ENCODE measurements at places on chromosomes 4 and X.

DNA sequence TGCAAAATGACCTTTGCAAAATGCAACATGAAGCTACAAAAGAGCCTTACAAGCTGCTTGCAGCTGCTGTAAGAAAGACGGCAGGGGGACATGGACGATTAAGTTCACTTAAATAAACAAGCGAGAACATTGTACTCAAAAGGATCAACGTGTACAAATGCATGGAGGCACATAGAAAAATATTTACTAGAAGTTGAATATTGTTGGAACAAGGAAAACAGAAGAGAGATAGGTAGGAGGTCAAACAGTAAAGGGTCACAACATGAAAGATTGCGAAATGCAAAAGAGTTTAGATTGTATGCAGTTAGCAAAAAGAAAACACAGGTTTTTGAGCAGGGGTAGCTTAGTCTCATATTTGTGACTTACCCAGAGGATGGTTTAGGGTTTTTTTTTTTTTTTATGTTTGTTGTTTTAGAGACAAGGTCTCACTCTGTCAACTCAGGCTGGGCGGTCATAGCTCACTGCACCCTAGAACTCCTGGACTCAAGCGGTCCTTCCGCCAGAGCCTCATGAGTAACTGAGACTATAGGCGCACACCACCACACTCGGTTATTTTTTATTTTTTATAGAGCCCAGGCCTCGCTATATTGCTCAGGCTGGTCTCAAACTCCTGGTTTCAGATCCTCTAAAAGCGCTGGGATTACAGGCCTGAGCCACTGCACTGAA, 1.4 kb upstream of the PHF8 start:
- no peak for DNase-seq

GRCh38 chr4:25753239-25753638, 97.6 kb downstream of the SLC34A2 start:
- no peak for DNase-seq

- no peak for DNase-seq
Measured at GRCh38 chr4:111814961-111815360, 330.3 kb upstream of the FAM241A start.

DNA sequence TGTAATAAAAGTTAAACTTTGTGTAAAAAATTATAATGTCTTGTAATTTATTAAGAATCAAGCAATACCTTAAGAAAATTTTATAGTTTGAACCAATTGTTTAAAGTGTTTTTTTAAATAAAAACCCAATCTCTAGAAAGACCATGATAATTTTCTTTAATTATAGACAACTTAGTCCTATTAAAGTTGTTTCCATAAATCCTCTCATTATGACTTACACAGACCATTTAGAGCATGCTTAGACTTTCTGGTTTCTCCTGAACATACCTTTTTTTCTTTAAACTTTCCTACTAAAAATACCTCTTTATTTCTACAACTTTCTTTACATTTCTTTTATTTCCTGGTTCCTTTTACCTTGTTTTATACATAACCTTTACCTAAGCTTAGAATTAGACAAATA, 837.4 kb downstream of the PCDH19 start:
- no peak for DNase-seq

- no peak for DNase-seq
Measured at GRCh38 chr4:153060196-153060595, 124.1 kb downstream of the FHDC1 start.

DNA sequence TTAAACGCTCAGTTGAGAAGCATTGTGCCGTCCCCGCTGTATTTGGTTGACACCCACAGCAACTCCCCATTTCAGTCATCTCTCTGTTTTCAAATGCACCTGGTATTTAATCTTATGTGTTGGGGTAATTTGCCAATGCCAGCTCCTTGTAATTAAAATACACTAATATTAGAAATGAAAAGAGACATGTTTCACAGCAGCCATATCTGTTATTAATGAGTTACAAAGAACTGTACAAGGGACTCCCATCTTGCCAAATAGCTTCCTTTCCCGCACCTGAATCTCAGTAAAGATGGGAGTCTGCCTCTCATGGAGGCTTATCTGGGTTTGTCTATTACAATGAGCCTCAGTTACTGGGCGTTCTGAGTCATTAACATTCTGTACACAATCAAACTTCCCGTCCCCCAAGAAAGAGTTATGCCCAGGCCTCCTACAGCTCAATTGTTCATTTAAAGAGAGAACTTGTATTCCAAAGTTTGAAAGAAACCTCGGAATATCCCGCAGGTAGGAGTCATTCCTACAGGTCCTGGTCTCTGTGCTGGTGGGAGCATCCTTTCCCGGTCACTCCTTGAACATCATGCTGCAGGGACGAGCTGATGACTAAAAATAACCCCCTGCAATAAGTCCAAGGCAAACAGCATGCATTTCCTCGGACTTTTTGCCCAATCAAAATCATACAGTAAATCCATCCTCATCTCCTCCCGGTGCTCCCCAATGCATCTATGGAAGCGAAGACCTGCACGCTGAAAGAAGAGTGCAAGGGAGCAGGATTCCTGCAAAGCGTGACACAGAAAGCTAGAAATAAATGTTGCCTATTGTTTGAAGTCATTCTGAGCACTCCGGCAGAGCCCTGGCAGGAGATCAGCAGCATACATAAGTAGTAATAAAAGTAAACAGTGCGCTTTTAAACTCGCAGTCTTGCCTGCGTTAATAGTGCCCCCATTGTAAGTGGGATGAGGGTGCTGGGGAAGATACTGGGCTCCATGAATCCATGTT, 926 bp downstream of the NDP start:
- DNase-seq, result no peak

DNA sequence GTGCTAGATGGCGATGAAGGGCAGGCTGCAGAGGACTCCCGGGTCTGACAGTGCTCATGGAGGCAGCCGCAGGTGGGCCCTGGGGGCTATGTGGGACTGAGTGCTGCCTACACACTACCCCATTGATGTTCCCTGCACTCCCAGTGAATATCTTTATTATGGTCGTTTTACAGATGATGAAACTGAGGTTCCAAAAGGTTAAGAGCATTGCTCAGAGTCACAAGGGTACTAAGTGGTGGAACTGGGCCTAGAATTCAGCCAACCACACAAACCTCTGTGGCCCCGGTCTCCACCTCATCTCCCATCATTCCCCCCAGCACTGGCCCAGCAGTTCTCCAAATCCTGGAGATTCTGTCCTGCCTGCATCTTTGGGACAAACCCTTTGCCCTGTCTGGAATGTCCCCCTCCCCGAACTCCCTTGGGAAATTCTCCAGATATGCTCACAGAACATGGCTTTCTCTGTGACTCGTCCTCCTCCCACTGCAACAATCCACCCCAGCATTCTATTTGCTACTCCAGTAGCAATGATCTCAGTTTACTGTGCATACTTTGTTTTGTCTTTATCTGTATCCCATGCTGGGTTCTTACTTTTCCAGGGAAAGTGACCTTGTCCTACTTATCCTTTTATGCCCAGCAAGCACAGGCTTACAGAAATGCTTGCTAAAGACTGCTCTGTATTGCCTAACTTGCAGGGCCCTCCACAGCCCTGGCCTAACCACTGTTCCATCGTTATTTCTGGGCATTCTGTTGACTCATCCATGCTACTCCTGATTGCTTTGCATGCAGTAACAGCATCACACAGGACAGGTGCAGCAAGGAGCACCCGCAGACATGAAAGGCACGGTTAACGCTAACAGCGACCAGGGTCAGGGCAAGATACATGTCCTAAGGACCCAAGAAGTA, 14.0 kb downstream of the PNMA6F start:
- no peak for DNase-seq

DNA sequence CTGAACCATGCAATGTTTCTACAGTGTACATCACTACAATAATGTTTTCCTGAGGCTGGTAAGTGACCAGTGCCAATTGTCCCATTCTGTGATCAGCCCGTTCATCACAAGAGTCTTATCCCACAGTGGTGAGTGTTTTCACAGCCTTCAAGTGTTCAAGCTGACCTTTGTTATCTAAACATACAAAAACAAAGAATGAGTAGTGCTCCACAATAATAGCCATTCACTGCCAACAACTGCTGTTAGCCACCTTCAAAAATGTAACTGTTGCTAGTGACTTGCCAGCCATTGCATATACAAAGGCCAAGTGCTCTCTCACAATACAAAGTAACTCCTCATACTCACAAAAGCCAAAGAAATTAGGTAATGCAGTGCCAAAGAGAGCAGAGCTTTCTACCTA, 1084.1 kb downstream of the FAM133A start:
- no peak for DNase-seq

- DNase-seq, result no peak
Measured at GRCh38 chr4:89784686-89785231, 52.2 kb downstream of the SNCA start.

DNA sequence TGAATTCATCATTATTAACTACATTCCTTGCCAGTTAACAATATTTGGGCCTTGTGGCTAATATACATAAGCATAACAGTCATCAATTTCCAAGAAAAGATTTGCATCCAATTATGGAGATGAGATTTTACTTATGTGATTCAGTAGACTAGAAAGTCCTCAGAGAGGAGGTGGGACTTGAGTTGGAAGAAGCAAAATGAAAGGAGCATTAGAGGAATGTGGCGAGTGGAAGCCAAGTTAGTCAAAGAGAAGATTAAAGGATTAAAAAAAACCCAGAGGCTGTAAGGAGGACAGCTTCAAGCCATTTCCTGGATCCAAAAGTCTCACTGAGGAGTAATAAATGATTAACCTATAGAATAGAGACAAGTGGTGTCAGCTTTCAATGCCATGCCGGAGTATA, 1099.4 kb upstream of the IGFBP7 start:
- no peak for DNase-seq

DNA sequence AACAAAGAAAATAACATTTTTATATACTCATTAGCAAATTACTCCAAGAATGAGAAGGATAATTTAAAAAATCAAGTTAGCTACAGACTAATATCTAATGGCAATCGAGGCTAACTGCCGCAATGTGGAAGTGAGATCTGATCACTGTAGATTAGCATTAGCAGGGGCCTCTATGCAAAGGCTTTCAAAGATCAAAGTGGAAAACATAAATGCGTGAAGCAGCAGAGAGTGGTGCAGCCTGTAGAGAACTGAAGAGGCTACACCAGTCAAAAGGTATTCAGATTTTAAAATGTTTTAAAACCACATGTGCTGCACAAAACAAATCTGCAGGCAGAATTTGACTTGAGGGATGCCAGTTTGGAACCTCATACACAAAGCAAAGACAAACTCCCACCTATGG, 24.0 kb upstream of the RAP1GDS1 start:
- DNase-seq, result no peak

GRCh38 chr4:41600243-41600912, 62.4 kb downstream of the LIMCH1 start:
- no peak for DNase-seq

- peak; percentile 81 for DNase-seq
Measured at GRCh38 chrX:1581132-1581531, 10.3 kb upstream of the AKAP17A start.

DNA sequence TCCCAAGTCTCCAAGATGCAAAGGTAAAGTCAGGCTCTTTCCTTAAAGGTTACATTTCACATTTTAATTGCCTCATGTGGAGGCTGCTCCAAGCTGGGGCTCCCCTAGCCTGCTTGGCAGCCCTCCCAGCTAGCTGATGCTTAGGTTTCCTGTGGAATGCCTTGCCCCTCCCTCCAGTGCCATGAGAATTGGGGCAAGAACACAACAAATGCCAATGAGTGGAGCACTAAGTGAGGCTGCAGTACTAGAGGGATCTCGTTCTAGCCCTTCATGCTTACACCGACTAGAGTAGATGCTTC, 597.7 kb downstream of the MID1IP1 start:
- DNase-seq, result no peak

DNA sequence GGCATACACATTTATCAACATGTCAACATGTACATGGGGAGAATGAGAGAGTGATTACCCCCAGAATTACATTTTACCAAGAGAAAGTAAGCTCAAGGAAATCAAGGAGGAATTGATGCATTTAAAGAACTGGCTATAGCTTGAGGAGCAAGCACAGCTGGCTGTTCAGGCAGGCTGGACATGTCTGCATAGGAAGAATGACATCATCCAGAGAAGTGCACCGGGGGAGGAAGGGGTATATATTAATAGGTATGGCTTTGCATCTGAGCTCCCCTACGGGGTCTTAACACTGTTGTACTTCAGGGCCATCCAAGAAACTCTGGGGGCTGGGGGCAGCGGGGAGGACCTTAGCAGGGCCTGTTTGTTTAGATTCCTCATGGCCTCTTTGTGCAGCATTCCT, 222.4 kb upstream of the VCX start:
- no peak for DNase-seq

DNA sequence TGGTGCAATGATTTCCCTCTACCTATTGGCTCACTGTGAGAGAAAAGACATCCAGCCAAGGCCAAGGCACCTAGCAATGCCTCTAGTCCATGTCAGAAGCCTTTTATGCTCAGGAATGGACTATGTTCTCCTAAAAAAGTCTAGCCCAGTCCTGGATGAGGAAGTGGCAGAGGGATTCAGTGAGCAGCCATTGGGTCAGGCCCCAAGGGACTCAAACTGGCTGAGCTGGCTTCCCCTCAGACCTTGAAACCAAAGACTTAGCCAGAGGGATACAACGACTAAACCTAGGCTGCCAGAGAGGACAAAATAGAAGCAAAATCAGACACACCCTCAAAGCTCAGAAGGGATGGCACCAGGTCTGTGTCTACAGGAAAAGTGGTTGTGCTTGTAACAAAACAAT, 49.1 kb downstream of the ARHGEF9 start:
- DNase-seq, result no peak

GRCh38 chr4:121674696-121675095, 22.1 kb downstream of the ANXA5 start:
- DNase-seq, result no peak

DNA sequence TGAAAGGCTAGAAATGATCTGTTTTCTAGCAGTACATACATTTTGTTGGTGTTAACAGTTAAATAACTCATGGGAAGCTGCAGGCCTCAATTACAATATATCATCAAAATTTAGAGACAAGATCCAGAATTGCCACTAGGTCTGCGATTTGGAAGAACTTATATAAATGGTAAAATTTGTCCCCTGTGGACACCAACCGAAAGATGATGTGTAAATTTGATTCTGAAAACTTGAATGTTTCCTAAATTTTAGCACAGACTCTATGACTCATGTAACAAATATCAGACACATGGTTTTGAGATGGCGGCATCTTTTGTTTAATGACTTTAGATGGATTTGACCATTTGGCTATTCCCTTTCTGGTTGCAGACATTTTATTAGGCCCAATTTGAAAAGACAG, 6.0 kb upstream of the HPGDS start:
- no peak for DNase-seq

DNA sequence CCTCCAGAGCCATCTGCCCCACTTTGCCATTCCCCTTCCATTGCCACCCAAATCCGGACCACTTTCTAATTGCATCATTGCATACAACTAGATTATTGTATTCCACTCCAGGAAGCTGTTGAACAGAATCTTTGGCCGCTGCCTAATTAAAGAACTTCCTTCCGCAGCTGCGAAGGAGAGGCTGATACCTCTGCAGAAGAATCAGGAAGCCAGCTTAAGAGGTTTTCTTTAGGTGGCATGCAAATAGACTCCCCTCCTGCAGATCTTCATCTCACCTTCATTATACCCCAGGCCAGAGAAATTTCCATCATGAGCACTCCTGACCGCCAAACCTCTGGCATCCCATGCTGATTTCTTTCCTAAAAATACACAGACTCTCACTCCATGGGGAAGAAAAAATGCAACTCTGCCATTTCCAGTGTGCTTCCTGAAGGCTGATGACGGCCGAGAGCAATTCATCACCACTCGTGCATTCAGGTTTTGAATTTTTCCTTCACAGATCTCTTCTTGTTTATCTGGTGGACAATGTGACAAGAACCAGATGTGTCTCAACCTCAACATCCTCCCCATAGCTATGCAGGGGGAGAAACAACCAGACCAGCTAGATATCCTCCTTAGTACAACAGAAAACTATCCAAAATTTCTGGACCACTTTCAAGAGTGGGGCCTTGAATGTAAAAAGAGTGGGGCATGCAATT, 31.2 kb downstream of the LGI2 start:
- DNase-seq, result no peak
